Stimulated activated CD8-positive, alpha-beta memory T cell treated with anti-CD3 and anti-CD28 coated beads, Interleukin-4, amount 100 ng/mL, for 1 hour (primary cell): ENCODE measurements at places on chromosomes 5 and 9.

DNA sequence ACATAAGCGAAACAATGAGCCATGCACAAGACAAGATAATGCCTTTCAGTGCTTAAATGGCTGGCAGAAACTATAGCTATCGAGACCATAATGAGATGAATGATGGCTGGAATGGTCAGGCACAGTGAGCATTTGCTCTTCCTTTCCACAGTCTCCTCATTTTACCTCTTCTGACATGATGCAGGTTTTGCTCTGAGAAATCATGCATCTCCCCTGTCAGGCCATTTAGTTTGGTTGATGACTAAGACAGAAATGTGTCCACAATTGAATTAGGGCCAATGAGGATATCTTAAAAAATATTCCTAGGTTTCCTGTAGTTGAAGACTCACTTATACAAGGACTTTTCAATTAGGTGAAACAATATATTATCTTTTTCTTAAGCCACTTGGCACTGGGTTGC, 475.1 kb downstream of the TMEM232 start:
- no peak for DNase-seq

GRCh38 chr9:115015018-115015635, 84.7 kb upstream of the TNFSF8 start:
- no peak for DNase-seq

- no peak for DNase-seq
These were observed 5.8 kb downstream of the MACROH2A1 start for GRCh38 chr5:135393229-135393628.

DNA sequence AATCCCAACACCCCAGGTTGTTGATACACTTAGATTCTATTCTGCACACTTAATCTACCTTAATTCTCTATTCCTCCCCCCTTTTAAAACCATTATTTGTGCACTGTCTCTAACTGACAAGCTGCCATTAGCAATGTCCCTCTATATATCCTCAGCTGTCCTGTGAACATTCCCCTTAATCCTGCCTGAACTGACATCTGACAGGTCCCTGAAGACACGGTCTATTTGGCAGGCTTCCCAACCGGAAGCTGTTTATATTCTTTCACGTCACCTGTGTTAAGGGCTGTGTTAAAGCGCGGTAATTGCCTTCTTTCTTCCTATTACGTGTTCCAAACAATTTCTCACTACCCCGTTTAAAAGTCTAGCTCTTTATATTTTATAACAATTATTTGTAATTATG, 277.3 kb downstream of the CDH9 start:
- no peak for DNase-seq

DNA sequence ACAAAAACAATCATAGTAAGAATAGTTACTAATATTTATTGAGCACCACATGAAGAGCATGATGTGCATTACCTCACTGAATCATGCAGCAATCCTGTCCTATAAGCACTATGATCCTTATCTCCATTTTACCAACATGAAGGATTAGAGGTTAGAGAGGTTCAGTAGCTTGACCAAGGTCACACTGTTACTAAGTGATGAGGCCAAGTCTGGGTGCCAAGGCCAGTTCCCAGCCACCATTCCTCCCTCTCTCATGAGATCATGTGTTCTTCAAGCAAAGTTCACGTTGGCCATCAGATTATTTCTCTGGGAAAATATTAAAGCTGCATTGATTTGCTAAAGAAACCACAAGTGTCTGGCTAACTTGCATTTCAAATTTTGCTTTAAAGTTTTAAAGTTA, 31.0 kb downstream of the PDE8B start:
- DNase-seq, result no peak

- DNase-seq, result no peak
These were observed 57.9 kb downstream of the CSNK1A1 start for GRCh38 chr5:149493316-149493715.

- no peak for DNase-seq
These were observed 22.0 kb upstream of the AK3 start for GRCh38 chr9:4762886-4763541.

DNA sequence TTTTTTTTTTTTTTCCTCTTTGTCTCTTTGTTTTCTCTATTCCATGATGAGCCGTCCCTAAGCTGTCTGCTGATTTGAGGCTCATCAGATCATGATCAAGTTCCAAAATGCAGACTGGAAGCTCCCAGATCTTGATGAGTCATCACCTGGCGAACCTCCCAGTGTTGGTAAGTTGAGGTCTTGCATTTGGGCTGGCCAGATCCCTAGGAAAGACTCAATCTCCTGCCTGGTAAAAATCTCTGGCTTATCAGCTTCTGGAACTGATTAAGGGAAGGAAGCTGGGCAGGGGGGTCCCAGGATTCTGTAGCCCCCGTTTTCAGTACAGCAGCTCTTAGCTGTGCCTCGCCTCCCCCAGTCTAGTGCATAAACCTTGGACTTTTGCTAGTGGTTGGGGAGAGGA, 69.0 kb downstream of the TSPAN17 start:
- DNase-seq, result no peak

DNA sequence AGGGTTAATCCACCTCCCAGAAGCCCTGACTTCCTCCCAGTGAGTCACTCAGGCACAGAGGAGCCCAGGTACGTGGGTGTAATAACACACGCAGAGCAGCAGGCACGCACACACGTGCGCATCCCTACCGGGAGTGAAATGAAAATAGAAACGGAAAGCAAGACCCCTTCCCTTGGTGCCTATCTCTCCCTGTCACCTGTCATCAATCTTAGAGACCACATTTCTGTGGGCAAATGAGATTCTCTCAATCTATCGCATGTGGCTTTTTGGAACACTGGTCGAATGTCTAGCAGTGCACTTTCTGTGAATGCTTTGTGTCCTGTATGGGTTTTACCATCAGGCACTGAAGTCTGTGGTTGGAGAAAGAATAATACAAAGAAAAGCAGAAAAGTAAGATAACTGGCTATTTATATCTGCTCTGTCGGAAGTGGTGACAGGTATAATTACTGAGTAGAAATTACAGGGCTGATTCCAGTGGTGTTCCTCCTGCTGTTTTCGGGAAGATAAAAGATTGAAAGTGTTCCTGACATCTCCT, 137.7 kb upstream of the GRIA1 start:
- no peak for DNase-seq

- DNase-seq, result no peak
These were observed 311.4 kb upstream of the MSX2 start for GRCh38 chr5:174412941-174413340.

GRCh38 chr5:14436801-14437542, 144.6 kb upstream of the OTULINL start:
- no peak for DNase-seq

- DNase-seq, result no peak
These were observed 7.5 kb upstream of the PHYHD1 start for GRCh38 chr9:128913048-128913900.

DNA sequence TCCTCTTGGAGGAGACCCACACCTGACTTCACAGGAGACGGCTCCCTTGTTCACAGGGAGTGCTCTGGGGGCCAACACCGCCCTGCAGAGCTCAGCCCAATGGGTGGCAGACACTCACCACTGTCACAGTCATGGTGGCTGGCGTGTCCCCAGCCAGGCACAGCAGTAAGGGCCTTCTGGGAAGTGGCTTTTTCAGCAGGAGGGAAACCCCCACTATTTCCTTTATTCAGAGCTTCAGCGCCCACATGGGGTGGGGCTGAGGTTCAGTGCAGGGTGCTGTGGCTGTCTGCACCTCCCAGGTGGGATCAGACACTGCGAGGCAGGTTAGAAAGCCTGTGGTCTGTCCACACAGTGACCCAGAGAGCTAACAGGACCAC, 3.6 kb upstream of the SNAPC4 start:
- peak; percentile 20 for DNase-seq

DNA sequence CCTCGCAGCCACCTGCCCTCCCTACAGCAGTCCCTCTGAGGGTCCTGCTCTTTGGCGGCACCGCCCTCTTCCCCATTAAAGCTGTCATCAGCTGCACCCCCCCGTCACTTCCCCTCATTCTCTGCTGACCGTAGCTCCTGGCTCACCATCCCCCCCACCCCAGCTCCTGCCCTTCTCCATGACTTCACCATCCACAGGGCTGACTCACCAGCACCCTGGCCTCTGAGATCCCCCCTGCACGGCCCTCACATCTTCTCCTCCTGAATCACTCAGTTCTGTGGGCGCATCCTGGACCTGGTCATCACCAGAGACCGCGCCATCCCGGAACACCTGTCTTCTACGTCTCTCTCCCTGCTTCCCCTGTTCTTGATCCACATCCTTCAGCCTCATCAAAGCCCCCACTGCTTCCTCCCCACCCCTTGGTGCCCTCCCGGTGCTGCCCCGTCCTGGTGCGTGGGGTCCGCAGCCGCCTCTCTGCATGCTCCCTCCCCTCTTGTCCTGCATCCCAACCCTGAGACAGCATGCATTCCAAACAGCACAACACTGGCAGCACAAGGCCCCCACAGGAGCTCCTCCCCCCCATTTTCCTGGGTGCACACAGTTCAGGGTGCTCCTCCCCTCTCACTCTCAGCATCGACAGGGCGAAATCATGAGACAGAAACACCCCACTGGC, 12.9 kb downstream of the FLT4 start:
- DNase-seq, result no peak

DNA sequence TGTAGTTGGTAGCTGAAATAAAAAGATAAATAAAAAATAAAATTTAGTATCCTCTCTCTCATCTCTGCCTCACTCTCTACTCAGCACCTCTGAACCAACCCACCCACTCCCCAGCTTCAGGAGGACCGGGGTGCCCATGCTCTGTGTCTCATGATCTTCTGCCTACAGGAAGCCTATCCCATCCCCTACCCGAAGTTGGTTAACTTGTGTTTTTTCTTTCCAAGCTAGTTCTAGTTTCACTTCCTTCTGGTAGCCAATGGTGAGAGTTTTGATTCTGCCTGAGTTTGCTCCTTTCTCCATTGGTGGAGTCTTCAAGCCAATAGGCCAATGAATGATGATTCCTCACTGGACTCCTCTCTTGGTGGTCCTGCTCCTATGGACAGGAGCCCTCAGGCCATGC, 32.1 kb downstream of the SNX24 start:
- no peak for DNase-seq

DNA sequence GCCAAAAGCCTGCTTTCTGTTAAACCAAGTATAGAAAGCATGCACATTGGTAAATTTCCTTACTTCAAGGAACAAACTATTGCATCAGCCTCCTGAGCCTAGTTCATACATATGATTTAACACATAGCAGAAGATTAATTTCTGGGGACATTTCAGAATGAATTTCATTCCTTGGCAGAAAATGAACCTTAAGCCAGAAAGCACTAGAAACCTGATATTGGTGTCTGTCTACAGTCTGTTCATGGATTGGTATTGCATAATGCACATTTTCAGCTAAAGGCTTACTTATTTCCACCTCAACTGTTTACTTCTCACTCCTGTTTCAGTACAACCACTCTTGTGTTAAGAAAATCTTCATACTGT, 1471.8 kb upstream of the NUDT12 start:
- DNase-seq, result no peak

DNA sequence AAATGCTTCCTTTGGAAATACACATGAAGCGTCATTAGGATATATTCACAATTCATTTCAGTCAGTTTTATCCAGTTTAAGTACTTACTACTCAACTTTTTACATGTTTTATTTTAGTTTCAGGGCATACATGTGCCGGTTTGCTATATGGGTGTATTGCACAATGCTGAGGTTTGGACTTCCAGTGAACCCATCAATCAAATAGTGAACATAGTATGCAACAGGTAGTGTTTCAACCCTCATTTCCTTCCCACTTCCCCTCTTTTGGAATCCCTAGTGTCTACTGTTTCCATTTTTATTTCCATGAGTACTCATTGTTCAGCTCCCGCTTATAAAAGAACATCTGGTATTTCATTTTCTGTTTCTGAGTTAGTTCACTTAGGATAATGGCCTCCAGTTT, 74.7 kb downstream of the TMEM161B start:
- DNase-seq, result no peak

DNA sequence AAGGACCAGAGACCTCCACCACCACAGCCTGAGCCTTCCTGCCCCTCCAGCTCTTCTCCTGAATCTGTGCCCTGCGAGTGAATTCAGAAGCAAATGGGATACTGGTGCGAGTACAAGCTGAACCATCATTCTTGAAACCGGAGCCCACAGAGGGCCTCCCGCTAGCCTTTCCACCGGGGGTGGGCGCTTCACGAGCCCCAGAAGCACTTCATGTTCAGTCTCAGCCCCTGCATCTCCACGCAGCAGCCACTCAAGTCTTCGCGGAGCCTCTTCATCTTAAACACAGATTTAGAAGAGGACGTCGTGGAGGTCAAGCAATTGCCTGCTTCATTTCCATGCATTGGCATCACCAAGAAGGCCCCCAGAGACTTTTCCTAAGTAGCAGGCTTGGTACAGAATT, 26.0 kb upstream of the OLFM1 start:
- no peak for DNase-seq

- no peak for DNase-seq
These were observed 192.2 kb downstream of the C9orf152 start for GRCh38 chr9:110015759-110016158.

GRCh38 chr5:68253624-68254585, 38.3 kb downstream of the PIK3R1 start:
- DNase-seq, result no peak

DNA sequence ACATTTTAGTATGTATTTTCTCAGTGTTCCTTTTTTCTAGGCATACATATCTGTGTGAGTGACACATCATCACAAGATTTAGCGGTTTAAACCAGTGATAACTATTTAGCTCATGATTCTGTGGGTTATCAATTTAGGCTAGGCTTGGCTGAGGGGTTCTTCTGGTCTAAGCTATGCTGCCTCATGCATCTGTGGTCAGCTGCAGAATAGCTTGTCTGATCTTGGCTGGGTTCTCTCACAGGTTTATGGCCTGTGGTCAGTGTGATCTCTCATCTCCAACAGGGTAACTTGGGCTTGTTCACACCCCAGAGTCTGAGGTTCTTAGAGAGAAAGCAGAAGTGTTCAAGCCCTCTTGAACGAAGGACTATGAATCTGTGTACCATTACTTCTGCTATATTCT, 363.3 kb downstream of the KDM4C start:
- DNase-seq, result no peak

DNA sequence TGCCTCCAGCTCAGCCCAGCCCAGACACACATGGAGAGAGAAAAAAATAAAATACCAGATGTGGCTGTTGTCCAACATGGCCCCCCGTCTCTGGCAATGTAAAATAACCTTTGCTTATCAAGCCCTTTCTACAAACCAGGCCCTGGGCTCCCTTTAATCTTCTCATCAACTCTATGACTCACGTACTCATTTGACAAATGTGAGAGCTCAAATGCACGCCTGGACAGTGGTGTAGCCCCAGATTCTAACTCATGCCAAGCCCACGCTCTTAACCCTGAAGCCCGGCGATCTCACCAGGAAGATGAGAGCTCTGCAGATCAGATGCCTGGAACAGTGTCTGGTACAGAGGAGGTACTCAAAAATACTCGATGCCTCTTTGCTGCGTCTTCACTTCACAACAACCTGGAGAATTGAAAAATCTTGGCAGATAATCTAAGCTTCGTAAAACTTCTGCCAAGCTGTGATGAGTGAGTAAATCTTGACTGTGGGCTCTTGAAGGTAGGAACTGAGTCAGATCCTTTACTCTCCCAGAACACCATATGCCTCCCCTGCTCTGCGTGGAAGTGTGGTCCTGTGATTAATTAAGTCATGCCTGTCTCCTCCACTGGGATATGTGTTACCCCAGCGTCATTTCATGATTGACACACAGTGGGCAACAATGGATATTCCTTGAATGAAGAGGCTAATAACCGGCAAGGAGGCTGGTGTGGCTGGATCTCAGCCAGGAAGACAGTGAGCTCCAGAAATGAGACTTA, 102.0 kb upstream of the FSTL4 start:
- no peak for DNase-seq
